Bladder microvascular endothelial cell (primary cell): ENCODE measurements at places on chromosomes 3 and 15. TPM values are rescaled to one million over a fixed set of nuclear protein-coding genes. Genes with fewer than 3 reads are reported as not detected.

The MKRN2OS gene
- total RNA-seq = not detected in 2 replicates

The SNURF gene
- 12.5 and 62.1 TPM in 2 replicates for total RNA-seq

The ZBTB38 gene
- 53.6 and 99.8 TPM in 2 replicates for total RNA-seq

The MKRN3 gene
- total RNA-seq = not detected in 2 replicates

The ARHGAP11A gene
- total RNA-seq = 13.5 and 15.4 TPM in 2 replicates

The ANKUB1 gene
- not detected in 2 replicates for total RNA-seq

The CLDN11 gene
- total RNA-seq = 200 and 216 TPM in 2 replicates

The A4GNT gene
- total RNA-seq = not detected in 2 replicates
